HT-29 (cell line): ENCODE measurements at places on chromosomes 4 and X.

DNA sequence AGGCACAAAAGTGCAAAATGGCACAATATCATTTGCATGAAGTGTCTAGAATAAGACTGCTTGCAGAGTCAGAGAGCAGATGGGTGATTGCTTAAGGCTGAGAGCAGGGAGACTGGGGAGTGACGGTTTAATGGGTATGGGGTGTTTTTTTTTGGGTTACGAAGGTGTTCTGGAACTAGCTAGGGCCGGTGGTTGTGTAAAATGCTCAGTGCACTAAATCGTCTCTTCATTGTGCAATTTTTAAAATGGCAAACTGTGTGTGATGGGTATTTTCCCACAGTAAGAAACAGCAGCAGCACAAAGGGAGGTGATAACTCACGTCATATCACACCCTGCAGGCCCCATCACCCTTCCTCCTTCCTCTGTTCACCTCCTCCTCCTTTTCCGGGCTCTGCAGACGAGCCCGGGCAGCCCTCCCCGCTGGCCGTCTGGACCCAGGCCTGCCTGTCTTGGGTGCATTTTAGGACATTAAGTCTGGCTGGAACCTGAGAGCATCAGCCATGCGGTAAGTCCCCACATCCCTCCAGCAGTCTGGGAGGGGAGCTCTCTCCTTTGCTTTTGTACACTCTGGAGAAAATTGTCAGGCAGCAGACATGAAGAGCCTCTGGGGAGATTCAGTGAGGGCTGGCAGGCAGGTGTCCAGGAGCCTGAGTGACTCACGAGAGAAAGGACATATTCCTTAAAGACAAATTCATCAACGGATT lies 42.7 kb downstream of the ASMT start:
- no peak for DNase-seq

GRCh38 chr4:85221606-85222005 lies 253.3 kb upstream of the ARHGAP24 start:
- DNase-seq = no peak

- DNase-seq = no peak
These were observed 20.7 kb upstream of the SLC25A31 start for GRCh38 chr4:127709456-127709855.

- DNase-seq = no peak
These were observed at the start of gene ADAMTS3 for GRCh38 chr4:72568959-72569718. ADAMTS3 (minus strand) TSS chr4:72569221; CDS start chr4:72568762, 459 bp downstream.

DNA sequence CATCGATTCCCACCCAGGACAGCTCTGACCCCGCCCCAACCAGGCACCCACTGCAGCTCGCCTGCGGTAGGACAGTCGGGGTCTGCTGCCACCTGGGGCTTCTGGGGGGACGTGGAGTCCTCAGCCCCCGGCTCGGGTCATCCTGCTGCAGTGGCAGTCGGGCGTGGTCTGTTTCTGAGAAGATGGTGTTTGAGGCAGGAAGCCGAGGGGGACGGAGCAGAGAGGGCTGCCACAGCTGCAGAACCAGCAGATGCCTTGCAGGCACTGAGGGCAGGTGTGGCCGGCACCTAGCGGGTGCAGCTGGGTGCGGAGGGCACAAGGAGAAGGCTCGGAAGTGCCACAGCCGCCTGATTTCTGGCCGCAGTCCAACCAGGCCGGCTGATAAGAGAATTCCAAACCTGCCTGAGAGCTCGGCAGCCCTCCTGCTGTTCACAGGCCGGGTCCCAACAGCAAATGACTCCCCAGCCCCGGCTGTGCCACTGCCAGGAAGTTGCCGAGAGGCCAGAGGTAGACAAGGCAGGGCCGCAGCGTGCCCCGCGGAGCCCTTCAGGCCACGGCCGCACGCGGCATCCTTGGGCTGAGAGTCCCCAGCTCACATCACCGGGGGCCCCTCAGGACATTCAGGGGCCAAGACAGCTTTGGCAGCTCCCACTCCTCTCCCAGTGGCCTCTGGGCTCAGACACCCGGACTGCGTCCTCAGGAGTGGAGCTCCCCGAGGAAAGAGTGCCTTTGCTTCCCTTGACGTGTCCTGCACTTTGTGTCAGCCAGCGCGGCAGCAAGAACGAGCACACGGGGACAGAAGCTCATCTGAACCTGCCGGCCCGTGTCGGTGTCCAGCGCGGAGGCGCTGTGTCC lies 9.4 kb upstream of the CPLX1 start:
- peak; percentile 11 for DNase-seq

DNA sequence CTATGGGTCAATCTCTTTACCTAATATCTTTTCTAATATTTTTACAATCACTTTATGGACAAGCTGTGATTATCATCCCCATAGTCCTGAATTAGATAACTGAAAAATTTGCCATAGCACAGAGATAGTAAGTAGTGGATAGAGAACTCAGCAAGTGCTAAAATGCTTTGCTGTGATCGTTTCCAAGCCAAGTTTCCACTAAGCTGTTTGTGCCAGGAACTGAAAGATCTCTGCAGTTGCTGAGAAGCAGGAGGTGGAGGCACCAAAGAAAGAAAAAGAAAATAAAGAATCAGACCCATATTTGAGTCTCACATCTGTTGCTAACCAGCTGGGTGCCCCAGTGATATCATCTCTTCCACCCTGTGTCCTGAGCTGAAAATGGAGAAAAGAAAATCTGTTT lies 605.6 kb upstream of the BOD1L1 start:
- DNase-seq = no peak

GRCh38 chr4:112865443-112865842 lies 184.0 kb upstream of the ANK2 start:
- no peak for DNase-seq

DNA sequence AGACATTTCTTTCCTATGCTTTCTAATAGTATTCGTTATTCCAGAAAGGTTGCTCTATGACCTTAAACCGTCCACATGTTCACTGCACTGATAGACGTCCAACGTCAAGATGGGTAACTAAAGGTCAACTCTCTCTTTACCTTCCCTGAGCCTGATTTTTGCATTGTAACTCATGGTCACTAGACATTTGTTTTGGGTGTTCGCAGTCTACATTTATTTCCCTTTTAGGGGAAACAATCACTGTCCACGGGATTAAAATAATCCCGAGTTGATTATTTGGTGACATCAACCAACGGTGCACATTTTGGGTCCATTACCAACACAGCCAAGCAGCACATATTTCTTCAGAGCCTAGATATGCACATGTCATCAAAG lies 540 bp upstream of the HADH start:
- DNase-seq = peak; percentile 64

DNA sequence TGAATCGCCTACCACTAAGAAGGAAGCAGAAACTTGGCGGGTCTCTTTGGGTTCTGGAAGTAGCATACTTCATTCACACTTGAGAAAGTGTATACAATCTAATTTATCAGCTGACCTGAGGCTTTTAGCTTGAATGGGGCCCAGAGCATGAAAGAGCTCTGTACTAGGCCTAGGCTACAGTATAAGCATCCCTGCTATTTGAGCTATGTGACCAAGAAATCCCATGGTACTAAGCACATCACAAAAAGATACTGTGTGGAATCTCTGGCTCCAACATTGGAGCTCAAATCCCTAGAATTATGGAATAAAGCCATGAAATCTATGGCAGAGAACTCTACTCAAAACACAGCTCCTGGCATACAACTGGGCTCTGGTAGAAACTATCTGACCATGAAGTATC lies 43.9 kb upstream of the CCDC149 start:
- DNase-seq = no peak

DNA sequence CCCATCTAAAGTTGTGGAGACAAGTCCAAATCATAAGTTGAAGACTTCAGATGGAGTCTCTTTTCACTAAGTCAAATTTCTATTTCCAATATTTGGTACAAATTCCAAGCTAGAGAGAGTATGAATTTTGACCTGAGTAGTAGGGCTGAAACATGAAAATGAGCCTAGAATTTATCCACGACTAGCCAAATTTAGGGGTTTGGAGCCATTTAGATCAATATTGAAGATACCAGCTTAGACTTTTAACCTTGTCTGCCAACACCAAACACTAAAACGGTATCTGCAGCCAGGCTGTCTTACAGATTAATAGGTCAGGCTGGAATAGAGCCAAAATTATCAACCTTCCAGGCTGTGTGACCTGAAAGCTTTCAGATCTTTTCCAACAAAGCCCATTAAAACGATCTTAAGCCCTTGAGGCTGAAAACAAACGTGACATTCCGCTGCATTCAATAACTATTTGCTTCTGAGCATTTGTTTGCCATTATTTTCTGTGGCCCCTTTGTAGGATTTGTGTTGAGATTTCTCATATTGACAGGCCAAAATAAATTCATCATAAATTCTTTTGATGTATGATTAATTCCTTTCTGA lies 268.7 kb upstream of the DKK2 start:
- peak; percentile 39 for DNase-seq

GRCh38 chr4:105116616-105117319 lies 29.9 kb upstream of the TET2 start:
- no peak for DNase-seq

DNA sequence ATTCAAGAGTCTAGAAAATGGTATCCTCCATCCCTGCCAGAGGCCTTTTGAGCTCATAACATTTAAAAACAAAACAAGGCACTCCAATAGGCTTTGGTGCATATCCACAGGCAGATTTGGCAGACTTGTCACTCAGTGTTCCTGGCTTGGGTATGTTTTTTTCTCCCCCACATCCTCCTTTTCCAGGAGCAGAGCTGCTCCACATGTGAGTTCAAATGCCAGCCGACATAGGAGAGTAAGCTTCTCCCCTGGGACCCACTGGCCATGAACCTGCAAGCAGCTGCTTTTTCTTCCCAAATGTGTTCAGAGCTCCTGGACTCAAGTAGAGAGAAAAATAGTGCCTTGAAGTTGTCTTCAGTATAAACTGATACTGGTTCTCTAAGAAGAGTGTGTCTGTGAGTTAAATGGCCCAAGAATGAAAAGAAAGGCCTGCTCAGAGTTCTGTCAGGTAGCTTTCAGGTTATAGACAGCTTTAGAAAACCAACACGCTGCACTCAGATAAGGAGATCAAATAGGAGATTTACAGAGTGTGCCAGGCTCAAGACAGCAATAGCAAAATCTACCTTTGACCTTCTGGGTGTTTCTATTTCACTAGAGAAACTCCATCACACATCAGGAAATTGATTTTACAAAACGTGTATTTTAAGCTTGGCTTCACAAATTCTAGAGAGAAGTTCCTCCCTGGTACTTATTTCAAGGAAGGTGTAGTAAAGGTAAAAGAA lies 162.5 kb upstream of the GALNT7 start:
- DNase-seq = no peak

DNA sequence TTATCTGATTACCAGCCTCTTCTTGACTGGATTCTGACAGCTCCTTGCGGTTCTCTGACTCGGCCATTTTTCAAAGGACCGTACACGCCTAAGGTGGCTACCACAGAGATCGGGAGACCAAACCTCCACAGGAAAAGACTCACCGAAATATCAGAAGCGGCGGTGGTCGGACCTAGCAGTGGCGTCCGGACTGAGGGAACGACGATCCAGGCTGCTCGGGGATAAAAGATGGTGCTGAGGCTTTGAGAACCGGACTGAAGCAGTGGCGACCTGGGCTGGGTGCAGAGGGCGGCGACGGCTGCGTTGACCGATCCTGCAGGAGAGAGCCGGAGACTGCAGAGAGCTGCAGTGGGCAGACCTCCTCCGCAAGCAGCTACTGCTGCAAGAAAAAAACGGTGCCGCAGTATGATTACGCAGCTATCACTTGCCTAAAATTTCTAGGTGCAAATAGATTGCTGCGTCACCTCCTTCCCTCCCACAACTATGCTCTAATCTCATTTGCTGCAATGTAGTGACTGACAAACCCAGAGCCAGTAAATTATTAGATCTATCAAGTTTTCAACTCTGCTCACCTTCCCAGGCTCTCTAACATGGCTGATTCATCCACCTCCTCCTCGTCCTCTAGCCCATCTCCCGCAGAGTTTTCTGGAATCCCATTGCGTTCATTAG lies at the start of gene NAP1L2:
Gene NAP1L2, minus strand, starts transcription at position 426 of the 669 bp plus-strand sequence. Its CDS starts 359 bp downstream, at position 67.
- no peak for DNase-seq

- peak; percentile 62 for DNase-seq
These were observed at the start of gene SEL1L3 for GRCh38 chr4:25862411-25863346. SEL1L3 (minus strand) TSS chr4:25862988; CDS start chr4:25862836, 152 bp downstream.

DNA sequence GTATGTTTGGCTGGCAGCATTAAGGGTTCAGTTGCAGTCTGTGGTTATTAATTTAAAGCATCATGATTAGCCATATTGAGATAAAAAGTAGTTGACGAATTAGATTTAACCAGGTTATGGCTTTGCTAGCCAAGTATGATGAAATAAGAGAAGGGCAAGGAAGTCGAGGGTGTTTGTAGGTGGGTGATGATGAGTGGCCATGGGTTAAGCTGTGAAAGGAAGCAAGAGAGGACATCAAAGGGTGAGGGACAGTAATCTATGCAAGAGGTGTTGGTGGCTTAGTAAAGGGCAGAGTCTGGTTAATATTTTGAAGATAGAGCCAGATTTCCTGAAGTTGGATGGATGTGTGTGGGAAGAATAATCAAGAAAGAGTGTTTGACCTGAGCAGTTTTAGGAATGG lies 44.5 kb downstream of the STIM2 start:
- no peak for DNase-seq

- DNase-seq = no peak
These were observed 240.5 kb upstream of the HS3ST1 start for GRCh38 chr4:11669156-11669555.
